Stimulated activated CD8-positive, alpha-beta memory T cell treated with anti-CD3 and anti-CD28 coated beads, Interleukin-7, amount 100 ng/mL, for 48 hours (primary cell): ENCODE measurements at places on chromosomes 11 and 22.
A peak's percentile ranks its signal among the peaks of the same experiment; 100 is the strongest.

- DNase-seq, result peak; percentile 24
Measured at GRCh38 chr11:3916962-3917361, 61.5 kb downstream of the STIM1 start.

DNA sequence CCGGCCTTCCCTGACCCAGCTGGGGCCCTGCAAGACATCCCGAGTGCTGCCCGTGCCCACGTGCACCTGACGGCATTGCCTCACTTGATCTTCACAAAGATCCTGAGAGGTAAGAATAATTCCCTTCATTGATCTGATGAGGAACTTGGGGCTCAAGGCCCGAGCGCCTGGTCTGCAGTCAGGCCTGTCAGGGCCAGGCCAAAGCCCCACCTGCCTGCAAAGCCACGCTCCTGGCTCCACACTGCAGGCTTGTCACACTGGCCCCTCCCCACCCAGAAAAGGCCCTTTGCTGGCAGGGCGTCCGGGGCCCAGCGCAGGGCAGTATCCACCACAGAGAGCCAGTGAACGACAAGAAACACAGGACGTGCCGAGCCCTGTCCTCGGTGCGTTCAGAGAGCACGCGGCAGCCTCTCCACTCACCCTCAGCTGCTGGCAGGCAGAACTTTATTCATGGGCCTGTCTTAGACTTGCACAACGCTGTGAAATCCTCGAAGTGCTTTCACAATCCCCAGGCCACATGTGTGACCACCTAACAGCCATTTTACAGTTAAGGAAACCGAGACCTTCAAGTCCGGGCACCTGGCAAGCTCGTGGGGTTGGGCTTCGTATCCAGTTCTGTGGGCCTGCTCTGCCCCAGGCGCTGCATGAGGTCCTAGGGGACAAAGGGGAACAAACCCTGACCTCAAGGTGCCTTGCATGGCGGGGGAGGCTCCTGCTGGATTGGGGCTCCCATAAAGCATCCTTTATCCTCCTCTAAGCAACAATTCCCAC lies 14.8 kb downstream of the KIAA0930 start:
- DNase-seq, result no peak

- no peak for DNase-seq
Measured at GRCh38 chr11:27294654-27295053, 68.4 kb downstream of the CCDC34 start.

DNA sequence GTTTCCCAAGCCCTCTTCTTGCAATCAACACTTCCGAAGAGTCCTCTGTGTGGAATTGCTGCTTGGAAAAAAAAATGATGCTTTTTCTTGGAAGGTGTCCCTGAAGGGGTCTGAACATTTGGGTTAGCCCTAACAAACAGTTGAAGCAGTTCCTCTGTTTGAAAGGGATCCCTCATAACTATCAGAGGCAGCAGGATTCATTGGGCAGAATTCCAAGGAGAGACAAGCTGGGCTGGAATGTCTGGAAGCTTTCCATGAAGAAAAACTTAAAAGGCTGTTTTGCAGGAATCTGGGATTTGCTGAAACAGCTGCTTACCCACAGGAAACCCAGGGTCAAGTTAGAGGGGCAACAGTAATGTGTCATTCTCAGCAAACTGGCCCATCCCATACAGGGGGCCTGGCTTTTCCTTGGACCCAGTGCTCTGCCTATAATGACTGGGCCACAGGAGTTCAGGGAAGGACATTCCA lies 3.1 kb downstream of the CSNK2A3 start:
- no peak for DNase-seq

DNA sequence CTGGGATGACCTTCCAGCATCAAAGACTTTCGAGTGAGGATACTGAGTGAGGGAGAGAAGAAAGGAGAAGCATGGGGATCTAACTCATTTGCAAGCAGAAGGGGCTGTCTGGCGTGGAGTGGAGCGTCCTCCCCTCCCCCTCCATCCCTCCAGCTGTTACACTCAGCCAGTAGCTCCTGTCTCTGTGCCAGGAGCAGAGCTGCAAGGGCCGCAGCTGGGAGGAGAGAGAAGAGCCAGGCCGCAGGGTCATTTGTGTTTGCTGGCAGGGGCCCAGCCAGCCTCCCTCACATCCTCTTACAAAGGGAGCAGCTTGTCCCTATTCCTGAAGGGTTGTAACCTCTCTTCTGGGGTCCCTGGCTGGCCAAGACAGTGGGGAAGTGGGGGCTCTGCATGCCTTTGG lies 57.9 kb downstream of the NECTIN1 start:
- no peak for DNase-seq

DNA sequence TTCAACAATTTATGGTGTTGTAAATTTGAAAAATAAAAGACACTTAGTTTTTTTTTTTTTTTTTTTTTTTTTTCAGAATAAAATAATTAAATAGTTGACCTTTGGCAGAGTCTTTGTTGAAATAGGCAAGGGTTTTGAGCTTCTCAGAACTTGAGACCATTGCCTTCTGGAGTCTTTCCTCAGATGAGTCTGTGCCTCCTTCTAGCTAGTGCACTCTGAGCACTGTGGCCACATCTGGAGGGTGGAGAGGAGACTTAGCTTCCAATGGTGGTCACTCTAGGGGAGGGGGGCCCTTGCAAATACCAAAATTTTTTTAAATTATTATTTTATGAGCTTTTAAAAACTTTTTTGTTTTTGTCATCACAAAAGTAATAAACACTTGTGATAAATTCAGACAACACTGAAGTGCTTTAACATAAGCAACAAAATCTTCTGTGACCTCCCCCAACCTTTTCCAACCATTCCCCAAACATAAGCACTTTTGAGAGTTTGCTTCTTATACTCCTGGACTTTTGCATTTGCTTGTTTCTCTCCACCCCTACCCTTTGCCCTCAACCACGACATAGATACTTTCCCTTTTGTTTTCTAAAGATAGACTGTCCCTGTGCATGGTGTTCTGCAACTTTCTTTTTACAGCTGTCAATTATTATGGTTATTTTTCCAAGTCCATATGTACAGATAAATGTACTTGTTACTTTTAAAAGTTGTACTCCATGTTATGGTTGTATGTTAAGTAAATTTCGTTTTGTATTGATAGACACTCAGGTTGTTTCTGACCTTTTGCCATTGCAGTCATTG lies 41.1 kb downstream of the BMAL1 start:
- no peak for DNase-seq

DNA sequence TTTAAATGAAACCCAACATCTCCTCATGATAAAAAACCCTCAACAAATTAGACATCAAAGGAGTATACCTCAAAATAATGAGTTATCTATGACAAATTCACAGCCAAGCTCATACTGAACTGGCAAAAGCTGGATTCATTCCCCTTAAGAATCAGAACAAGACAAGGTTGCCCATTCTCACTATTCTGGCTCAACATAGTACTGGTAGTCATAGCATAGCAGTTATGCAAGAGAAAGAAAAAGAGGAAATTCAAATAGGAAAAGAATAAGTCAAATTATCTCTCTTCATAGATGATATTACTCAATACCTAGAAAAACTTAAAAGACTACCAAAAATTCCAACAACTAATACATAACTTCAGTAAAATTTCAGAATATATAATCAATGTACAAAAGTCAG lies 29.4 kb upstream of the XKR3 start:
- no peak for DNase-seq

GRCh38 chr11:81700076-81700475 lies 1033.6 kb downstream of the FAM181B start:
- no peak for DNase-seq

- DNase-seq, result no peak
Measured at GRCh38 chr22:50269573-50269969, 609 bp downstream of the MAPK11 start.

DNA sequence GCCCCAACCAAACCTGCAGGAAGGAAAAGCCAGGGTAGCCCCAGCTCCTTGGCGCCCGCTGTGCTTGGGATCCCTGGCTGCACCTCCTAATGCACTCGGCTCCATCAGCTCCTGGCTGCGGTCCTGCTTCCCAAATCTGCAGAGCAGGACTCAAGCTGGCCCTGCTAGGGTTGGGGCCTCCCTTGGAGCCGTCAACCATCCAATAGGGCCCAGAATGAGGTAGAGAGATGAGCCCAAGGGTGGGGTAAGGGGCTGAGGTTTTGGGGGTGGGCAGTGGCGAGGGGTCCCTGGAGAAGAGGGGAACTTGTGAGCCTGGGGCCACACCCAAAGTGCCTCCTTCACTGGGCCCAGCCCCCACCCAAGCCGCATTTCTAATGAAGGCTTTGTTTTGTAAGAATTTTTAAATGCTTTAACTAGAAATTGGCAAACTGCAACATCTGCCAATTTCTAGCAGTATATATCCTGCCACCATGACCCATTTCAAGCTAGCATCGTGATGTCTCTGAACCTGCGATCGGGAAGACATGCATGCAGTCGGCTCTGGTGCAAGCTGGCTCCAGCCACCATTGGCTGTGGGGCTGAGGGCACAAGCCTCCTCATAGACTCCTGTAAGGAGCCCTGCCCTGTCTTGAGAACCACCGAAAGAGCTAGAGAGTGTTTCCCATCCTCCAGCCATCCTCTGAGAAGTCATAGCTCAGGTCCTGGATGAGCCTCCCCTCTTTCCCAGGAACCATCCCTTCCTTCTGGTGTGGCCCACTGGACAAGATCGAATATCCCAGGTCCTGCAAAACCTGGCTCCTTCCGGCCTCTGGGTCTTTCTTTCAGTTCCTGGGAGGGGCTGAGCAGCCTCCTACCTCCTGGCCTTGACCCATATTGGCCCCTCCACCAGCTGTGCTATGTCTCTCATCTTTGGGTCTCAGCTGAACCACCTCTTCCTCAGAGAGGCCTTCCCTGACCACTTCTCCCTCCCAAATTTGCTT lies 15.5 kb downstream of the C1QTNF6 start:
- DNase-seq, result no peak

DNA sequence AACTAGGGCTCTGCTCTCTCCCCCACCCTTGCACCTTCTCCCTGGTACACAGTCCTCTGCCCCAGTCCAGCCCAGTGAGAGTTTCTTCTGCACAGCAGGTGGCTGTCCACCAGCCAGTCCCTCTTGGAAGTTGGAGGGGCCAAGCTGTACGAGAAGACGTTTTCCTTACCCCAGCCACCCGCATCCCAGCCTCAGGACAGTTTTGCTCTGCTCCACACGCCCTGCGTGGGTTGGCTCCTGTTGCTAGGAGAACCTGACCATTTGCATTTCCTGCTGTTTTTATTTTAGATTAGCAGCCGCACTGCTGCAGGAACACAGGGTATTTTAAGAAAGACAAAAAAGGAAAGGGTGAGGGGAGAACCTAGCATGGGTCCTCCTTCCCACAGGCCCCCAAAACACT lies 17.6 kb upstream of the NRGN start:
- DNase-seq, result no peak

GRCh38 chr11:69860244-69860643 lies 41.0 kb upstream of the FGF3 start:
- no peak for DNase-seq

- DNase-seq, result peak; percentile 4
Measured at GRCh38 chr11:19660076-19660475, 52.6 kb upstream of the NAV2 start.

DNA sequence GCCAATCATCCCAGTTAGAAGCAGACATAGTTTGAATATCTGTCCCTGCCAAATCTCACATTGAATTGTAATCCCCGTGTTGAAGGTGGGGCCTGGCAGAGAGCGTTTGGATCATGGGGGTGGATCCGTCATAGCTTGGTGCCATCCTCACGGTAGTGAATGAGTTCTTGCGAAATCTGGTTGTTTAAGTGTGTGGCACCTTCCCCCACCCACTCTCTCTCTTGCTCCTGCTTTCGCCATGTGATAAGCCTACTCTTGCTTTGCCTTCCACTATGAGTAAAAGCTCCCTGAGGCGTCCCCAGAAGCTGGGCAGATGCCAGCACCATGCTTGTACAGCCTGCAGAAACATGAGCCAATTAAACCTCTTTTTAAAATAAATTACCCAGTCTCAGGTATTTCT lies 5.0 kb upstream of the CCDC81 start:
- no peak for DNase-seq

DNA sequence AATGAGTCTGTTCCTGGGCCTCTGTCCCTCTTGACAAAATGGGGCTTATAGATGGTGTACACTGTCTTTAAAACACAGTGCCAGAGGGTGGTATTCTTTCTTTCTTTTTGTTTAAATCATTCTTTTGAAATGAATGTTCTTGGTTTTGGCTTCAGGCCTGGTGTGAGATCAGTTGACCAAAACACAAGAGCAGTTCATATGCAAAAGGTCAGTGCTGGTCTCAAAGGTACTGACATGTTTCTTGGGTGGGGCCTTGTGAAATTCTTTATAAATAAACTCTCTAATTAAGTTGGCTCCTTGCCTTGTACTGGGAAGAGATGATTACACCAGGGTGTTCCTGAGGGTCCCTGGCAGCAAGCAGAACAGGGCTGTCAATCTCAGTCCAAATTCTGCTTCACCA lies 110.0 kb downstream of the FBXO7 start:
- no peak for DNase-seq
